ENCODE measurements at places on chromosomes 6 and 20.

- DNase-seq = no peak
These were observed 25.9 kb upstream of the HAO1 start for GRCh38 chr20:7966176-7966575.

GRCh38 chr6:97702248-97702647 lies 419.2 kb upstream of the MMS22L start:
- no peak for DNase-seq

DNA sequence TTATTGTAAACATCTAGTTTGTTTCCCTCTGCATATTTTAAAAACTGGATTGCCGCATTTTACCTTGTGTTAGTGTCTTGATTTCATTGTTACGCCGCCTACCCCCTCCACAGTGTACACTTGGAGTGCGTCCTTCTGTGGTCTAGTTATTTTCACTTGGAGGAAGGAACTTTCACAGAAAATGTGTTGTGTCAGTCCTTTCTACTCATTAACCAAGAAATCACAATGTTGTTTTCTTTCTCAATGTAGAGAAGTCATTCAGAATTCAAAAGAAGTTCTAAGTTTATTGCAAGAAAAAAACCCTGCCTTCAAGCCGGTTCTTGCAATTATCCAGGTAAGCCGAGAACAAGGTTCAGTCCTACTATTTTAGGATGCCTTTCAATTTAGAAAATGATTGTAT lies 10.3 kb downstream of the MTHFD1L start:
- DNase-seq = no peak

- no peak for DNase-seq
These were observed 366.5 kb upstream of the ARID1B start for GRCh38 chr6:156410649-156411048.

DNA sequence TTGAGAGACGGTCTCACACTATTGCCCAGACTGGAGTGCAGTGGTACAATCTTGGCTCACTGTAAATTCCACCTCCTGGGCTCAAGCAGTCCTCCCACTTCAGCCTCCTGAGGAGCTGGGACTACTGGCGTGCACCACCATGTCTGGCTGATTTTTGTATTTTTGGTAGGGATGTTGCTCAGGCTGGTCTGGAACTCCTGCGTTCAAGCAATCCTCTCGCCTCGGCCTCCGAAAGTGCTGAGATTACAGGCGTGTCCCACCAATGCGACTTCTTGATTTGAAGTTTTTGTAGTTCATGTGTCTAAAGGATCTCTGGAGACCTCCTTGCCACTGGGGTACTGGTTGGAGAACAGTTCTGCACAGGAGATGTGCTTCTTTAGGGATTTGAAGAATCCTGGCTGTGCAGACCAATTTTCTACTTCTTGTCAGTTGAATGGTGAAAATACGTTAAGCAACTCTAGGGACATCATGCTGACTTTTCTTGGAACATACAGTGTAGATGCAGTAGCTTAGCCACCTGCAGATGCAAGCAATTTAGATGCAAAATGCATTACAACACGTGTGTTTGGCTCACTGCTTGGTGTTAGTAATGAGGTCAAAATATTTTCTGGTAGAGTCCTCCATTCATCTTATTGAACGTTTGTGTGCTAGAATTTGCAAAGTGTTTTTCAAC lies 28.2 kb downstream of the SYTL3 start:
- no peak for DNase-seq

- no peak for DNase-seq
These were observed 35.3 kb upstream of the LAMA2 start for GRCh38 chr6:128847431-128848210.

DNA sequence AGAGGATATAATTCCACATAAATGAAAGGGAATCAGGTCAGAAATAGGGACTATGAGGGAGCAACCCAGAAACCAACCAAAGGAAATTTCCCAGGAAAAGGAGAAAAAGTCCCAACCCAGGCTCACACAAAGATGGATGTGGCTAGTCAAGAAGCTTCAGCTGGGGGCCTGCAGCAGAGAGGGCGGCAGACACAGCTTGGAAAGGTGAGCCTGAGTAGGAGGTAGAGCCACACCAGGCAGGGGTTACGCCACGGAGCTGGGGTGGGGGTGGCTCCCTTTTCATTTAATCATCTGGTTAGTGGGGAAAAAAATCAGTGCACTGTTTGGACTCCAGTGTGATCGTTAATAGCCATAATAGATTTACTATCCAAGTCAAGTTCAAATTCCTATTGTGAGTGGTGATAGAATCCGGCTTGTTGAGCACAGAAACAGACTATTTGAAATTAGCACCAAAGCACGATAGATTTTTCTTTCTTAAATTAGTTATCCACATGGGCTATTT lies 220.6 kb downstream of the TPBG start:
- DNase-seq = no peak

- no peak for DNase-seq
These were observed 22.6 kb downstream of the ETV7 start for GRCh38 chr6:36364669-36365479.

DNA sequence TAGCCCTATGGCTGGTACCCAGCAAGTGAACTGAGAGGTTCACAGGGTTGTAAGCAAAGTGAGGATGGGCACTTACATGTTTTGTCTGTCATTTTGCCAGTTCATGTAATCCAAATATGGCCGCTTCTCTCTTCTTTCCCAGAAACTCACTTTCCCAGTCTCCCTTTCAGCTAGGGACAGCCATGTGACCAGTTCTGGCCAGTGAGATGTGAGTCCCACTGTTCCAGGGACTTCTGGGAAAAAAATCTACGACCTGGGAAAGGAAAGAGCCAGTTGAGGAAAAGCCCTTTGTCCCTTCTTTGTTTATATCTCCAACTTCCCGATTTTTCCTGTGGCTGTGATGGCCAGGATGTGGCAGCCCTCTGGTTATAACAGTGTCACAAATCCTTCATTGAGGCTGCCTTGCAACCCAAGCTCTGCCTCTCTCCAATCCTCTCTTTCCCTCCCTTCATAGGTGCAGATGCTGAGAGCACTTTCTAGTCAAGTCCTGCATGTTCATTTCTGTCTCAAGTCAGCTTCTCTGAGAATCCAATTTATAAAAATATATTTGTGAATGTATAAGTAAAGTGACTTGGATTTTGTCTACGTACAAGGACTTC lies 148.6 kb upstream of the ZFP64 start:
- no peak for DNase-seq

DNA sequence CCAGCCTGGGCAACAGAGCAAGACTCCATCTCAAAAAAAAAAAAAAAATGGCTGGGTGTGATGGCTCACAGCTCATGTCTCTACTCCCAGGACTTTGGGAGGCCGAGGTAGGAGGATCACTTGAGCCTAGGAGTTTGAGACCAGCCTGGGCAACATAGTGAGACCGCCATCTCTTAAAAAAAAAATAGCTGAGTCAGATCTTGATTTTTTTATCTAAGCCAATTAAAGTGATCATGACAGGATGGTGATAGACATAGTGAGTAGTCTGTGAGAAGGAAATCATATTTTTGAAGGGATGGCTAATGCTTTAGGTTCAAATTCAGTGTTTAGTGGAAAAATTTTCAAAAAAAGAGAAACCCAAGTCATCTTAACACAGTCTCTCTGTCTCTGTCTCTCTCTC lies 114.6 kb upstream of the JARID2 start:
- no peak for DNase-seq

- DNase-seq = no peak
These were observed 157.3 kb downstream of the BTBD9 start for GRCh38 chr6:38482466-38482865.

DNA sequence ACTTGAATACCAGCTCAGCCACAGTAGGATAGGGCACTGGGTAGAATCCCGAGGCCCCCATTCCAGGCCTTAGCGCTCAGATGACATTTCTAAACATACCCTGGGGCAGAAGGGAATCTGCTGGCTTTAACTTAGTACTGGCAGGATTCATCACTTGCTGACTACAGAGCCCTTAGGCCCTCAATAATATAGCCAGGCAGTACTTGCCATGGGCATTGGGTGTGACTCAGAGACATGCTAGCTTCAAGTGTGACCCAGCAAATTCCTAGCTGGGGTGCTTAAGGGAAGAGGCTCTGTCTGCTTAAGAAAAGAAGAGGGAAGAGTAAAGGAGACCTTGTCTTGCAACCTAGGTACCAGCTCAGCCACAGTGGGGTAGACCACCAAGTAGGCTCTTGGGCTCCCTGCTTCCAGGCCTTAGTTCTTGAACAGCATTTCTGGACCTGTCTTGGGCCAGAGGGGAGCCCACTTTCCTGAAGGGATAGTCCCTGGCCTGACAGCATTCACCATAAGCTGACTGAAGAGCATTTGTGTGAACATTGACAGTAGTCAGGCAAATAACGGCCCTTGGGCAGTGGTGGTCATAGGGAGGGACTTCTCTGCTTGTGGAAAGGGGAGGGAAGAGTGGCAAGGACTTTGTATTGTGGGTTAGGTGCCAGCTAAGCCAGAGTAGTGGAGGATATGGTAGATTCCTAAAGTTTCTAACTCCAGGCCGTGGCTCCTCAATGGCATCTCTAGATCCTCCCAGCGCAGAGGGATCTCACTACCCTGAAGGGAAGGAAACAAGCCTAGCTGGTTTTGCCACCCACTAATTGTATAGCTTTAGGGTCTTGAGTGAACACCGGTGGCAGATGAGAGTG lies 48.5 kb upstream of the HACE1 start:
- DNase-seq = no peak

DNA sequence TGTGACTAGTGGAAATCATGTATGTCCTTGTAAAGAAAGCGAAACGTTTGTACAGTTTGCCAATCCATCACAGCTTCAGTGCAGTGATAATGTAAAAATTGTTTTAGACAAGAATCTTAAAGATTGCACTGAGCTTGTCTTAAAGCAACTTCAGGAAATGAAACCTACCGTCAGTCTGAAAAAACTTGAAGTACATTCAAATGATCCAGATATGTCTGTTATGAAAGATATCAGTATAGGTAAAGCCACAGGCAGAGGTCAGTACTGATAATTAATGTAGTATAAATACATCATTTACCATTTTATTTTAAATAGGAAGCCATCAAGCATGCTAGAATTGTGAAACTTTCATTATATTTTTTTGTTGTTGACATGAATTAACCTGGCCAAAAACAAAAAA lies 60.9 kb upstream of the SMIM8 start:
- no peak for DNase-seq

GRCh38 chr20:19642860-19643259 lies 115.2 kb upstream of the RIN2 start:
- no peak for DNase-seq

DNA sequence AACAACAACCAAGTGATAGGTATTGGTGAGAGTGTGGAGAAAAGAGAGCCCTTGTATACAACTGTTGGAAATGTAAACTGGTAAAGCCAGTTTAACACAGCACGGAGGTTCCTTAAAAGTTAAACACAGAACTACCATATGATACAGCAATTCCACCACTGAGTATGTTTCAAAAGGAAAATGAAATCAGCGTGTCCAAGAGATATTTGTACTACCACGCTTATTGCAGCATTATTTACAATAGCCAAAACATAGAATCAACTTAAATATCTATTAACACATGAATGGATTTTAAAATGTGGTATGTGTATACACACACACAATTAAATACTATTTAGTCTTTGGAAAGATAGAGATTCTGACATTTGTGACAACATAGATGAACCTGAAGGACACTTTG lies 1.1 kb downstream of the PTCHD4 start:
- DNase-seq = no peak

DNA sequence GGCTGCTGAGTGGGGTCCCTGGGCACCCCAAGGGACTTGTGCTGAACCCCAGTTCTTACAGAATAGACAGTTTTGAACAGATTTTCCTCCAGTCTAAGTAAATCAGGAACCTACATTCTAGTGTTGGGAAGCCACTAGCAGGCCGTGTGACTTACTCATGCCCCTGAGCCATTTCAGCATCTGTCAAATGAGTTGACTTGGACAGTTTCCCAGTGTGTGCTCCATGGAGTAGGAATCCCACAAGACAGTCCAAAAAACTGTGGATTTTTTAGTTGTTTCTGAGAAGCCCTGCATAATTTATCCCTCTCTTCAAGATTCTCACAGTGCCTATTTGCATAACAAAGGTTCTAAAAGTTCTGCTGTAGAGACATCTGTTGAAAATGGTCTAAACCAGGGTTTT lies 2.1 kb downstream of the GABRR2 start:
- DNase-seq = peak; percentile 81

DNA sequence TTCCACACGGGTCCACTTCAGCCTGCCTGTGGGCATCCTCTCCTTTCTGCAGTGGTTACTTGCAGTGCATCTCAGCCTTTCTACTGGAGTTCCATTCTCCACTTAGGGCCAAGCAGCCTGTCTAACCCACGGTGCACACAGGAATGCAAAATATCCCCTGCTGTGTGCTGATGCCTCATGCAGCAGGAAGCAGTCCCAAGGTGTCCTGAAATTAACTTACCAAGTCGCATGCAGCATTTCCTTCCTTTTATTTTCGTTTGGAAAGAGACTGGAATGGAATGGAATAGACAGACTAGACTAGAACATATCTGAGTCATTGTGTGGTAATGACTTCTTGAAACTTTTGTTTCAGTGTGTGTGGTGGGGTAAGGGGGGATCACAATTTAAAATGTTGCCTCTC lies 25.9 kb upstream of the FOXQ1 start:
- no peak for DNase-seq

GRCh38 chr20:19958928-19959327 lies 58.2 kb upstream of the NAA20 start:
- DNase-seq = no peak

DNA sequence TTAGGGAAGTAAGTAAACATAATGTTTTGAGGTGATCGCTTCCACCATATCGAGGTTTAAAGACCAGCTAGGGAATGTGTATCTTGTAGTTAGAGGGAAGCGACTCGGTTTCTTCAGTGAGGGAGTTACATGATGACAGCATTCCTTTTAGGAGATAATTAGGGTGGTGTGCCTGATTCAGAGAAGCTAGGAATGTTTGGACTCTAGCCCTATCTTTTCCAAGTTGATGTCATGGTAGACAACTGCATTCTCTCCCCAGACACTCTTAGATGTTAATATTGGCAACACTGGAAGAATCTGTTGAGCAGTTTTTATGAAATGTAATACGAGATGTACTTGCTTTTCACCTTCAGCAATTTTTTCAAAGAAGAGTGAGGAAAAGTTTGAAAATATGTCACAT lies 12.9 kb upstream of the HIVEP1 start:
- DNase-seq = no peak

DNA sequence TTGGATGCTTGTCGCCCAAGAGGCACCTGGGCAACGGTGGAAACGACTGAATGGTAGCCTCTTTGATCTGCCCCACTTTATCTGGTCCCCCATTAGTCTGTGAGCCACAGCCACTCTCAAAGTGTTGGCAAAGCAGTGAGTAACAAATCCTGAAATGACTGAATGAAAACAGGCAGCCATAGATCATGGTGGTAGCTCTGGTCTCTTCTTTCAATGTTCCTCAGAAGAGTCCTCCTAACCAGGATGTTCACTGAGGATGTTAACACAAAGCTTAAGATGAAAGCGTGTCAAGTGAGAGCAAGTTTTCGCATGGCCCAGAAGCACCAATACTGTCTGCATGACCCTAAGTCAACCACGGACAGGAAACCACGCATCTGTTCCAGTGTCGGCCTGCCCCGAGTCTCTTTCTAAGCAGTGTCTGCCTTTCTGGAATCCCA lies 107.3 kb downstream of the IRF4 start:
- no peak for DNase-seq

Data from NCI-H1694 treated with DMSO at 0.1 percent for 48 hours (cell line).